RWPE2 (cell line): ENCODE measurements at places on chromosomes 7 and 10.

DNA sequence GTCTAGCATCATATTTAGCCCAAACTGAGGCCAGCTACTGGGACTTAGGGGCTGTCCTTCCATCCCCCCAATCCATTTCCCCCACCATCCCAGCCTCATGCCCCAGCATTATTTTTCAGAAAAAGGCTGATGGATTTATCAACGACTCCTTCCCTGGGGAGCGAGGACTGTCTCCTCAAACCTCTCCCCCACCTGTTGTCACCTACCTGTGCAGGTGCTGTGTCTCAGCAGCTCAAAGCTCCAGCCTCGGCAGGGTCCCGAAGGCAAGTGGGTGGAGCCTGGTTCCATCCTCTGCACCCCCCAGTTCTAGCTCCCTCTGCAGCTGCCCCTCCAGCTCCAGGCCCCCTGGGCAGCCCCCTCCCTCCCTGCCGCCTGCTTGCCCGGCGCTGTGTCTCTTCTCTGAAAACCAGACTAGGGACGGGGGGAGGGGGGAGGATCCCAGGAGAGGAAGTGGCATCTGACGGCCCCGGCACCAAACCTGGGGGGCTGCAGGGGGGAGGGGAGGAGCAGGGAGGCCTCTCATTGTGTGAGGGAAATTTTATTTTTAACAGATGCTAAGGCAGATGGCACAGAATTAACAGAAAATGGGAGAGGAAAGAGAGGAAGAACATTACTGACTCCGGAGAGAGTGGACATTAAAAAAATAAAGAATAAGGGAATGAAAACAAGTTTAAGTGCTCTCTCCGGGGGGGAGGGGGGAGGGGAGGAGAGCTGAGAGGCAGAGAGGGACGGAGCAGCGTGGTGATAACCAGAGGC lies 61.7 kb upstream of the PAX2 start:
- H3K4me3 ChIP-seq, result no peak overlapping the region
- H3K36me3 ChIP-seq, result no peaks in the 10 kb centered on the region
- no peak for DNase-seq
- no peaks in the 10 kb centered on the region for H3K4me1 ChIP-seq
- H3K27me3 ChIP-seq, result peaks cover 94% of the 10 kb centered on the region

DNA sequence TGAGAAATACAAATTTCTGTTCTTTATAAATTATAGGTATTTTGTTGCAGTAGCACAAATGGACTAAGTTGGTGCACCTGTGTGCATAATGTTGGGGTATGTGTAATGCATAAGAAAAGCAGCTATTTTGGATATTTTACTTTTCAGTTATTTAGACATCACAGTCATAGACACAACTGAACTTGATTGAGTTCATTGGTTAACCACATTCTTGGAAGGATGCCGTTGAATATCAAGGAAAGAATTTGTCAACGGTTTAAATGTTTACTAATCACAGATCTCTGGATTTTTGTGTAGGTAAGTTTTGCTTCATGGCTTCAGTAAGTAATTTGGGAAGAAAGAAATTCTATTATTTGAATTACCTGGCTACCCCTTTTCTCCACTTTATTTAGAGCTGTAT lies 4.1 kb downstream of the OTUD1 start:
- H3K4me3 ChIP-seq, result peak overlapping the region; percentile 86
- DNase-seq, result no peak
- H3K36me3 ChIP-seq, result peaks cover 35% of the 10 kb centered on the region
- H3K27me3 ChIP-seq, result no peaks in the 10 kb centered on the region
- H3K27ac ChIP-seq, result no peak overlapping the region
- peaks cover 18% of the 10 kb centered on the region for H3K4me1 ChIP-seq

- DNase-seq, result no peak
- H3K4me3 ChIP-seq, result no peak overlapping the region
Observed at GRCh38 chr7:83494683-83495082, 154.3 kb downstream of the SEMA3E start.

DNA sequence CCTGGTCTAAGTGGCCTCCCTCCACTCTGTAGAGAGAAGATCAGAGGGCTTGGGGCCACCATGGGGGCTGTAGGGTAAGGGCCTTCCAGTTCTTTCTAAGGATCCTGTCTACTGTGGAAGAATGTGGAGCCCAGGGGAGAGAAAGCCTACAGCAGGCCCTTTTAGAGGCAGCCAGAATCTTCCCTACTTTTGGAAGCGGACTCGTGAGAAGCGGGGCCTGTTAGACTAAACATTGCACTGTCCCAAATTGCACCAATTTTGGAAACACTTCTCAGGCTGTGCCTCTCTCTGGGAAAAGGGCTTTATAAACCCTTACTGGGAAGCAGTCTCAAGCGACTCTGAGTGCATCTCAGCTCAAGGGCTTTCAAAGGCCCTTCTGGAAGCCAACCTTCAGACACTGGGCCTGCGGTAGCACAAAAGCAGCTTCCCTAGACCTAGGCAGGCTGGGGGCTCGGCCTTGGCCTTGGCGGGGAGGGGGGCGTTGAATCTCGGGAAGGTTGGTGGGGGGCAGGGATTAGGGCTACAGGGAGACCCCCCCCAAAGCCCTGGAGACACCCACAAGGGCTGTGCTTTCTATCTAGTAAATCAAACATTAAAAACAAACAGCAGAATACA lies 298.1 kb downstream of the GFRA1 start:
- no peaks in the 10 kb centered on the region for H3K4me1 ChIP-seq
- no peak overlapping the region for H3K27ac ChIP-seq
- no peak for DNase-seq
- H3K36me3 ChIP-seq, result no peaks in the 10 kb centered on the region
- no peaks in the 10 kb centered on the region for H3K27me3 ChIP-seq

DNA sequence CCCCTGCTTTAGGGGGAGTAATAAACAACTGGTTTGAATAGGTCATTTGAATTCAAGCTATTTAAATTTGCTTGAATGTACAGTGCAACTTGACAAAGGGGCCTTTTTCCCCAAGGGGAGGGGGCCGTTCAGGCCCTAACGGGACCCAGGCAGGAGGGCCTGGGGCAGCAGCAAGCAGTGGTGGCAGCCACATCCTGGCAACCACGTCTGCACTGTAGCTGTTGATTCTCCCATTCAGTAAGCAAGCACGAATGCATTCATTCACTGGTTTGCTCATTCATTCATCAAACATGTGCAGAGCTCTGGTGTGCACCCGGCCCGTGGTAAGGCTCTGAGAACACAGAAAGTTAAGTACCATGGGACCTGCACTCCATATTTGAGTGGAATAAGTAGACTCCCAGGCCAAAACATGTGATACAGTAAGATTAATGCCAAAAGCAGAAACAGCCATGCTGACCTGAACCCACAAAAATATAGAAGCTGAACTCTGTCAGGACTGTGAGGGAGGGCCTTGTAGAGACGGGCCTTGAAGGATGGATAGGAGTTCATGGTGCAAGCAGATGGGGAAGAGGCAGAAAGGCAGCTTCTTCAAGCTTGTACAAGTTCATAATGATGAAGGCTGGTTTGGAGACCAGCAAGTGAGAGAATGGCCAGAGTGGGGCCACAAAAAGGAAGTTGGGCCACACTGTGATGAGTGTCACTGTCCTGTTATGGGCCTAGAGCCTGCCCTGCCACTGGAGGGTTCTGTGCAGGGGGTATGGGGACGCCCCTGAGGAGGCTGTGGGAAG lies 29.3 kb upstream of the C10orf53 start:
- no peak for DNase-seq
- H3K4me3 ChIP-seq, result no peak overlapping the region
- H3K27me3 ChIP-seq, result no peaks in the 10 kb centered on the region
- H3K36me3 ChIP-seq, result no peaks in the 10 kb centered on the region
- no peaks in the 10 kb centered on the region for H3K4me1 ChIP-seq
- H3K27ac ChIP-seq, result no peak overlapping the region

- H3K27ac ChIP-seq, result peak overlapping the region; percentile 84
- H3K4me3 ChIP-seq, result no peak overlapping the region
- peaks cover 44% of the 10 kb centered on the region for H3K4me1 ChIP-seq
- no peak for DNase-seq
- no peaks in the 10 kb centered on the region for H3K36me3 ChIP-seq
- H3K27me3 ChIP-seq, result no peaks in the 10 kb centered on the region
Observed at GRCh38 chr7:22430457-22430856, 69.5 kb downstream of the STEAP1B start.

DNA sequence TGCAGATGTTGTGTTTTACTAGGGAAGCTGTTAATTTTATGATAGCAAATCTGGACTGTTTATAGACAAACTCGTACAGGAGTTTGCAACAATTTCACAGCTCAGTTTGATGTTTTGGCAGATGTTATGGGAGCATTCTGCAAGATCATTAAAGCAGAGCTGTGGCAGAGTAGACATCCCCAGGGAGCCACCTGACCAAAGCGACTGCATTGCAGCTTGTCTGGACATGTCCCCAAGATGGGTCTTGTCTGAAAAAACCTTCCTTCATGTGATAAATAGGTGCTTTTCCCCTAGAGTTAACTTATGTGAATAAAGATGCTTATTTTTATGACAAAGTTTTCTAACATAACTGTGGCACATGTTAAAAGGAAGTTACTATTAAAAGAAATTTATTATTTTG lies 91.2 kb upstream of the GPR141 start:
- no peaks in the 10 kb centered on the region for H3K36me3 ChIP-seq
- no peak overlapping the region for H3K4me3 ChIP-seq
- H3K4me1 ChIP-seq, result no peaks in the 10 kb centered on the region
- DNase-seq, result no peak
- no peak overlapping the region for H3K27ac ChIP-seq

DNA sequence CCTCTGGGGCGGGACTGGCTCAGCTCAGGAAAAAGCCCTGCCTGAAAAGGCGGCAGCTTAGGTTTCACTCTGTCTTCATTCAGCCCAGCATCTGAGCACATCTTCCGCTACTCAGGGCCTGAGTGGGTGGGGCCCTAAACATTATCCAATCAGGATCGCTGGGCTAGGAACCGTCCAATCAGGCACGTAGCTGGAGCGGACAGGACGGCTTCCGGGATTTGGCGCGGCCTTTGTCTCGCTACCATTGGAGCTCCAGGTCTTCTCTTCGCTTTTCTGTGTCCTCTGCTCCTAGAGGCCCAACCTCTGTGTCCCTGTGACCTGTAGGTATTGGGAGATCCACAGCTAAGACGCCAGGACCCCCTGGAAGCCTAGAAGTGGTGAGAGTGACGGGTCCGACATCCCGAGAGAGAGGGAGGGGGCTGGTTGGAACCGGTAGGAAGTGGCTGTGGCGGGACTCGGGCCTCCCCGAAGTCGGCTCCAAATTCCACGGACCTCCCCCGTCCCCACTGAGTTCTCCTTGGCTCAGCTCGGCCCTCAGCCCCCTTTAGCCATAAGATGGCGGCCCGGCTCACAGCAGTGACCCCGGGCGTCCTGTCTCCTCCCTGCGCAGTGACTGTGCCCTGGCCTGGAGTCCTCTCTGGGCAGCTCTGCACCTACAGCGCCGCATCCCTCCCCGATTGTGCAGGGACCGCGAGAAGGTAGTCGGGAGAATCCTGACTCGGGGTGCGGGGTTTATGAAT lies 99.1 kb downstream of the ZNF680 start:
- H3K27ac ChIP-seq, result no peak overlapping the region
- DNase-seq, result peak; percentile 38
- H3K27me3 ChIP-seq, result no peaks in the 10 kb centered on the region
- H3K36me3 ChIP-seq, result no peaks in the 10 kb centered on the region
- no peaks in the 10 kb centered on the region for H3K4me1 ChIP-seq
